ENCODE measurements at places on chromosomes 11 and 22.

DNA sequence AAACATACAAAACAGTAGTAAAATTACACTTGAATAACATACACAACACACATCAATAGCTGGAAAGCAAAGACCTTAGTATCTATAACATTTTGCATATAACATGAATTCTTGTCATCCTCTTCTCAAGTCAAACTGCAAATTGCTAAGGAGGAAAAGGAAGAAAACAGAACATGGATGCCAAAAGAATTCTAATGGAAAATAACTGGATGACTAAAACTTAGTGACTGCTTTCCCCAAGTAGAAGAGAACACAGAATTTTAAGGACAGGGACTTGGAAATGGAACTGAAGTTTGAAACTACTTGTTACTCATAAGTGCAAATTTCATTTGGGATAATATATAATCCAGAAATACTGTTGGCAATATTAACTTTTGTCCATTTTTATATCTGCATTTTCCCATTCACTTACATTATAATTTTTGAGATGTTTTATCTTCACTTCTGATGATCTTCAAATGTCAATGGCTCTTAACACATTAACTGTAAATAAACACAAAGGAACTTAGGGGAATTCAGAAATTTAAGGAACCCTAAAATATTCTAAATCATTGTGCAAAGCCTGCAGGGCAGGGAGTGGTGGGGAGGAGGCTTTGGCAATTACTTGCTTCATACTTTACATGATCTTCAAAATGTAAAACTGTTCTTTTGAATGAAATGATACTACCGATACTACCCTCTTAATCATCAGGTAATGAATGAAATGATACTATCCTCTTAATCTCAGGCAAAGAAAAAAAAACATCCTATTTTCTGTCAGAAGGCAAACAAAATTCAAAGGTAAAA lies 9.9 kb downstream of the MTMR2 start:
- no peak for DNase-seq

- no peak for DNase-seq
Observed at GRCh38 chr11:14669958-14670357, 26.4 kb downstream of the PDE3B start.

DNA sequence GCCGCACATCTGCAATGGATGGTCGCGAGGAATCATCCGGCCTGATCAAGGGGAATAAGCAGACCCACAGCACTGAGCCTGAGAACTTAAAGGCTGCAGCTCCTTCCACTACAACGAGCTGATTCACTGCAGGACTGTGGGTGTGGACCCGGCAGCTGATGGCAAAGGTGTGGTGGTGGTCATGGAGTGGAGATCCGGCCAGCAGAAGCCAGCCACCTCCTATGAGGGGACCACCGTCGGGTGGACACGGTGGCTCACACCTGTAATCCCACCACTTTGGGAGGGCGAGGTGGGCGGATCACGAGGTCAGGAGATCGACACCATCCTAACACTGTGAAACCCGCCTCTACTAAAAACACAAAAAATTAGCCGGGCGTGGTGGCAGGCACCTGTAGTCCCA lies 66.4 kb downstream of the DGCR2 start:
- no peak for DNase-seq

GRCh38 chr22:28948424-28948823 lies 65.1 kb downstream of the ZNRF3 start:
- no peak for DNase-seq

- DNase-seq, result no peak
Observed at GRCh38 chr11:34665077-34665835, 44.4 kb downstream of the EHF start.

DNA sequence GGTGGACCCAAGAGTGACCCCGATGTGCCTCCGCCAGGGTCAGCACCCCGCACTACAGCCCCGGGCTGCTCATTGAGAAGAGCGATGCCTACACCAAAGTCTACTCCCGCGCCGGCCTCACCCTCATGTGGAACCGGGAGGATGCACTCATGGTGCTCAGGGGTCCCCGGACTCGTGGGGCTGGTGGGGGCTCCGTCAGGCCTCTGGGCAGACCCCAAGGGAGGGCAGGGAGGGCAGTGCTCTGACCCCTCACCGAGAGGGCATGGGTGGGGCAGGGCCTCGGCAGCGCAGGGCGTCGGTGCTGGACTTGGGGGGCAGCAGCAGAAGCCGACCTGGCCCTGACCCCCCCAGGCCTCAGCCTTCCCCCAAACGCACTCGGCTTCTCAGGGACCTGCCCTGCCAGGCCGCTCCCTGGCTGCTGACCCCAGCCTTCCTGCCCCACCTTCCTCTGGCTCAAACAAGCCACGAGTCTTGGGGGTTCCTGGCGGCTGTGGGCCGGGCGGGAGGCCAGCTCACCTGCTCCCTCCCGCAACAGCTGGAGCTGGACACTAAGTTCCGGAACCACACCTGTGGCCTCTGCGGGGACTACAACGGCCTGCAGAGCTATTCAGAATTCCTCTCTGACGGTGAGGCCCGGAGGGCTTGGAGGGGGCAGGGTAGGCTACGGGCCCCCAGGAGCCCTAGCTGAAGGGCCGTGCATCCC lies 2.9 kb downstream of the MUC2 start:
- DNase-seq, result peak; percentile 10

DNA sequence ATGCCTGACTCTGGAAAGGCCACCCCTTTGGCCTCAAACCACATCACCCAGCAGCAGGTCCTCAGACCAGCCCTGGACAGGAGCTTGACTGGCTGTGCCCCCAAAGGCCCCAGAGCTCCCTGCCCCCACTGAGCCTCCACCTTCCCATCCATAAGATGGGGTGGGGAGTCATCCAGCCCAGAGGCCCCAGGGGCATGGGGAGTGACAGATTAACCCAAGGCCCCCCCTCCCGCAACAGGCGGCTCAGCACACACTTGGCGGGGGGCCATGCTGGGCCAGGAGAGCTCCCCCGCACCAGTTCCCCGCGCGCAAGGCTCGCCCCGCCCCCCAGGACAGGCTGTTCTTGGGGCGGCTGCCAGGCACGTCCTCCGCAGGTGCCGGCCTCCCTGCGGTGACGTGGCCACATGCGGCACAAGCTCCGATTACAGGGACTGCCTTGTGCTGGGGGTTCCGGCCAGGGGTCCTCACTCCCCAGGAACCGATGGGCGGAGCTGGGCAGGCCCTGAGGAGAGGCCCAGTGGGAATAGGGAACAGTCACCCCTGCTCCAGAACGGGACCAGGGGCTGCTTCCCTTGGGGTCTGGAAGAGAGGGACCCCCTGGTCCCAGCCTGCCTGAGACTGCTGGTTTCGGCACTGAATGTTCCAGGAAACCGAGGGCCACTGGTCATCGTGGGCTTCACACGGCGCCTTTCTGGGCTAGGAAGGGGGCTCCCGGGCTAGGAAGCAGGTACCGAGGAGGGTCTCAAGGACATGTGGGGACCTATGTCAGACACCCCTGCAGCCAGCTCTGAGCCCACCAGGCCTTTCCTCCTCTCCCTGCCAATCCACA lies 5.1 kb upstream of the CDKN1C start:
- no peak for DNase-seq

DNA sequence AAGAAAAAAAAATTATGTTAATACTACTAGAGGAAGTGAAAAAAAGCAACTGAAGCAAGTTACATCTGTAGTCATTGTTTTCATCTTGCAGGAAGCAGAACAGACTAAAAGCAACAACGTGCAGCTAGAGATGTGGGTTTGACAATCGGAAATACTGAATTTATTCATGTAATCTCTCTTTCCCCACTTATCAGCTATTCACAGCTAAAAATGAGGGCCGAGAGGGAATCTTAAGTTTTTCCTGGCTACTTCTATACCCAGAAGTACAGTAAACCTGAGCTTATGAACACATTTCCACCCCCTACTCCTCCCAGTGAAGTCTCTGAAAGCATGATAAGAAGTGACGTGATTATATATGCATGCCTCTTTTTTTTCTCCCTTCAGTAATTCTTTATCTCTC lies 116.5 kb downstream of the SPON1 start:
- DNase-seq, result no peak

- DNase-seq, result no peak
Observed at GRCh38 chr11:123659311-123659710, 4.9 kb upstream of the SCN3B start.

- no peak for DNase-seq
Observed at GRCh38 chr22:36640106-36640672, 63.4 kb downstream of the CACNG2 start.

- no peak for DNase-seq
Observed at GRCh38 chr11:26649884-26650283, 72.0 kb downstream of the SLC5A12 start.

DNA sequence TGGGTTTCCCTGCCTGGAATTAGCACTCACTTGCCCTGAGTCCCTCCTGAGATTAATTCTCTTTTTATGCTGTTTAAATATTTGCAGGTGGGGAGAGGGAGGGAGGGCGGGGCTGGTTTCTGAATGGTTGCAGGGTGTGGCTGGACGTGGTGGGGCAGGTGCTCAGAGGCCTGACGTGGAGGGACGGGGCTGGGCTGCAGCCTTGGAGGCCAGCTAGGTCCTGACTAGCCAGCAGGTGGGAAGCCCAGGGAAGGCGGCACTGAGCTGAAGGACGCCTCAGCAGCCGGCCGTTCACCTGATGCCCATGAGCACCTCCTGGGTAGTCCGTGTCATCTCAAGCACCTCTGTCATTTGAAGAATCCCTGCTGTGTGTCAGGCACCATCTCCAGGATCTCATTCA lies 21.3 kb downstream of the SGSM1 start:
- no peak for DNase-seq

DNA sequence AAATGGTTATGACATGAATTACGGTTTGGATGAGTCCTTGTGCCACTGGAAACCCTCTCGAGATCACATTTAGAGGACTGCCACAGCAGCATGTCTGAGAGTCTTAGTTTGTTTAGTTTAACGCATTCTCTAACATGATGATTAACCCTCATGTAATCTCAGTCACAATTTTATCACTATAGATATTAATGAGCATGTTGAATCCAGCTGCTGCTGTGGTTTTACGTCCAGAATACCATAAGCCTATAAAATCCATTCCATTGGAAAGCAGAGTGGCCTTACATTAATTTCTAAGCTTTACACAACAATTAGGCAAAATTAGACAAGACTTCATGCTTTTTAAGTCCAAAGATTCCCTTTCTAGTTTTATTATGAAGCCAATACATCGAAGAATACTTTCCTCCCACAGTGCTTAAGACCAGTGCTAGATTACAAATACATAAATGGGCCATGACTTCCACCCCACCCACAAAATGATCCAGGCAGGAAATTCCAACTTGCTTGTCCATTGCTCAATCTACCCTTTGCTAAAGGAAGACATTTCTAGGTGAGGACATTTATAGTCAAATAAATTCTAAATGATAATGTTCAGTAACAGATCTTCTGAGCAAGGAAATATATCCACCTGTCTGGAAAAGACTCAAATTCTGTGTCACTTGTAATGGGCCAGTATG lies 3.5 kb upstream of the ELMOD1 start:
- DNase-seq, result no peak

DNA sequence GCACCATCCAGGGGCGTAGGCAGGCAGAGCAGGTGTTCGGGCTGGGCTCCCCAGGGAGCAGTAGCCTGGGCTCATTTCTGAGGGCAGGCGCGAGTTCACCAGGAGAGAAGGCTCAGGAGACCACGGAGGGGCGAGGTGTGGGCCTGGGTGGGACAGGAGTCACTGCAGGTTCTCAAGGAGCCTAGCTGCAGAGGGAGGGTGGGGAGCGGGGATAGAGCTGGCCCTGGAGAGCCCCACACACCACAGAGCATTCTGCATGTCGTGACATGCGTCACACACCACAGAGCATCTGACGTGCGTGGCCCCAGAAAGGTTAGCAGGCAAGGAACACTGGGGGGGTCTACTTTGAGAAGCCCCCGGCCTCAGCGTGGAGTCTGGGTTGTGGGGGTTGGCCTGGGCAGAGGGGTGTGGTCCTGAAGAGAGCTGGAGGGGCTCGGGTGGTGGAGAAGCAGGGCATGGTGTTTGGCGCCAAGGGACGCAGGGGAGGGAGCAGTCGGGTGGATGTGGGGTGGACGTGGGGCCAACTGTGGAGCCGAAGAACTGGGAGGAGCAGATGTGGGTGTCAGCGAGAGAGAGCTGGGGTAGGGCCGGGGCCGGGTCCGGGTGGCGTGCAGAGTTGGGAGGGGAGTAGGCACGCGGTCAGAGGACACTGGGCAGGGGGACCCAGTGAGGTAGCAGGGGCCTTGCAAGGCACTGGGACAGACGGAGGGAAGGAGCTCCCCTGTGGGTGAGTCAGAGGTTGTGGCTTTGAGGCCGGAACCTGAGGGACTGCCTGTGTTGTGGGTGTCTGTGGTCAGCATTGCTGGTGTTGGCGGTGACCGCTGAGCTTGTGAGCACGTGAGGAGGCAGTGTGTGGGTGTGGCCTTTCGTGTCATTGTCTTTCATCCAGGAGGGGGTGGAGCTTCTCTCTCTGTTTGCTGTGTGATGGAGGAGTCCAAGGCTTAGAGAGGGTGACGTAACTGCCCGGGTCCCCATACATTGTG lies 25.5 kb downstream of the CTTN start:
- no peak for DNase-seq

DNA sequence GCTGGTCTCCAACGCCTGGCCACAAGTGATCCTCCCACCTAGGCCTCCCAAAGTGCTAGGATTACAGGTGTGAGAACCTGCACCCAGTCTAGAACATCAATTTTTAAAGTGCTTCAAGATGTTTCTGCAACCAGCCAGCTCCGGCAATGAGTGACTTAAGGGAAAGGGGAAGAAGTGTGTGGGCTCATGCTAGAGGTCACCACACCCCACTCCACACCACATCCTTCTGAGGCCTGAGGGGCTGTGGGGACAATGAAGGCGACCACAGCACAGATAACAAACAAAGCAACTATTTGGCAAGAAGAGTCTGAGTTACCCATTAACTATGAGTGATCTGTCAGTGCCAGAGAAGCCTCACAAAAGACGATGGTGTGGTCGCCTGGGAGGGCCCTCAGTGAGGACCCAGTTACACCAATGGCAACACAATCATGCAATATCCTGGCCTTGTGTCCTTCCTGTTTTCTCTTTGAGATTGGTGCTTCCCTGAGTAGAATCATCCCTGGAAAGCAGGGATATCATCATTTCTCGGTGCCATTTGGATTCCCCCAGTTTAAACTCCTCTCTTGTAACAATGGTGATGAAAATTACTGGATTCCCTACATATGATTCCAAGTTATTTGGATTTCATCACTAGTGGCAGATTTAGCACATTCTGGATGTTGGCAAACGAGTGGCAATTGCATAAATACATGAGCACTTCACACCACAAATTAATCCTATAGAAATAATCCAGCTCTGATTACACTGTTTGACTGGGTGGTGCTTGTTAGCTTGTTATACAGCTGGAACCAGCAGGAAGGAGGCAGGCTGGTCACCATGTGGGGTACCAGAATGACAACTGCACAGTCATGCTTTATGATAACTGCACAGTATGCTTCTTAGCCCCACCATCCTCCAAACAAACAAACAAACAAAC lies 18.4 kb downstream of the ABTB2 start:
- no peak for DNase-seq

- no peak for DNase-seq
Observed at GRCh38 chr11:45982656-45983470, 60.4 kb downstream of the LARGE2 start.

Data from T-helper 17 cell (primary cell).